Lung (tissue), 17 donors: ENCODE measurements at places on chromosomes 3 and 15.

DNA sequence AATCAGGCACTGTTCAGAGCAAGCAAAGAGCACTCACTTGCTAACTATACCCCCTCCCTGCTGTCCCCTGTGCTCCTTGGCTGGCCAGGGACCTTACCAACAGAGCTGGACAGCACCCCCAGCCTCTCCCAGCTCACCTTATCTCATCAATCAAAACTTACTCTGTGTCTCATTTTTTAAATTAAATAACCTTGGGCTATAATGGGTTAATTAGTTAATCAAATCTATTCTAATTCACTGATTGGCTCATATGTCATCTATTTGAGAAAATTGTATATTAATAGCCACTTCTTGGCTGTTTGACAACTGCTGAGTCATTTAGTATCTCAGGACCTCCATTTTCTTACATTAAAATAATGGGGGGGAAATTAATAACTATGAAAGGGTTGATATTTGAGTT, 22.9 kb downstream of the IL5RA start:
- no peaks in the 10 kb centered on the region for H3K36me3 ChIP-seq
- H3K4me1 ChIP-seq = no peaks in the 10 kb centered on the region
- no peak overlapping the region for H3K27ac ChIP-seq
- DNase-seq = no peak
- no peaks in the 10 kb centered on the region for H3K27me3 ChIP-seq
- H3K4me3 ChIP-seq = no peak overlapping the region

DNA sequence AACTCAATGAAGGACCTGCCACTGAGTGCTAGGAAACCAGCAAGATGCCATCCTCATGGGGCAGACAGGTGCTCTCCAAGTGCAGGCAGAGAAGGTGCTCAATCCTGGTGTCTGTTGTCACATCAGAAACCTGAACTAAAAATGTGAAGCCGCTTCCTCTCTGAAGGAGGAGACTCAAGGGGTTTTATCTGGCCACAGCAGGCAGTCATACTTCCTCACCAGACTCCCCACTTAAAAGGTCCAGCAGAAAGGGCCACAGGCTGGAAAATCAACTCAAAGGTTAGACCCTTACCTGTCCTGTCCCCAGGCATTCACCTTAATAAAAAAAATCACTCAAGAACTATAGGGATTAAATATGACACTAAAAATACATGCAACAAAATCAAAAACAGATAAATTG, 4.8 kb downstream of the CCDC12 start:
- peak overlapping the region; percentile 57 for H3K27ac ChIP-seq
- no peak overlapping the region for H3K4me3 ChIP-seq
- DNase-seq = no peak
- no peaks in the 10 kb centered on the region for H3K27me3 ChIP-seq
- no peaks in the 10 kb centered on the region for H3K36me3 ChIP-seq

- H3K4me3 ChIP-seq = no peak overlapping the region
- DNase-seq = no peak
- no peaks in the 10 kb centered on the region for H3K36me3 ChIP-seq
- H3K27ac ChIP-seq = no peak overlapping the region
- H3K27me3 ChIP-seq = no peaks in the 10 kb centered on the region
- H3K4me1 ChIP-seq = peaks cover 4% of the 10 kb centered on the region
Observed at GRCh38 chr3:23376516-23377248, 173.6 kb downstream of the UBE2E2 start.

DNA sequence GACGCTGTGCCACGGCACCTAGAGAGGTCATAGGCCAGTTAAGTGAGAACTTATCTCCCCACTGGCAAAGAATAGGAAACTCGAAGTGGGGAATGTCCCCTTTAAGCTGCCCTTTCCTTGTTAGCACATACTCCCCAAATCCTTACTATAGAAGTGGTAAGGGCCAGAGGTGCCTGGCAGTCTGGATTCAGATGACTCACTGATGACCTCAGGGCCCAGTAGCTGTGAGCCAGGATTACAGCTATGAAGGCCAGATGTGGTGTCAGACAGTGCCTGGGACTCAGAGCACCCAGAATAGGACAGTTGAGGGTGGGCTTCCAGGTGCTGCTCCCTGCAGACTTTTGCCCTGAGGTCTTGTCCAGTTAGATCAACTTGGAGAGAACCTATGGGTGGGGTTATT, 37.7 kb downstream of the PDIA5 start:
- H3K27ac ChIP-seq = no peak overlapping the region
- H3K4me3 ChIP-seq = no peak overlapping the region
- H3K4me1 ChIP-seq = no peaks in the 10 kb centered on the region
- peaks cover 29% of the 10 kb centered on the region for H3K36me3 ChIP-seq
- no peaks in the 10 kb centered on the region for H3K27me3 ChIP-seq
- no peak for DNase-seq

- peak; percentile 90 for DNase-seq
- H3K36me3 ChIP-seq = no peaks in the 10 kb centered on the region
- H3K4me3 ChIP-seq = no peak overlapping the region
- peak overlapping the region; percentile 1 for H3K27ac ChIP-seq
Observed at GRCh38 chr3:194277786-194278130, 73.4 kb downstream of the CPN2 start.

DNA sequence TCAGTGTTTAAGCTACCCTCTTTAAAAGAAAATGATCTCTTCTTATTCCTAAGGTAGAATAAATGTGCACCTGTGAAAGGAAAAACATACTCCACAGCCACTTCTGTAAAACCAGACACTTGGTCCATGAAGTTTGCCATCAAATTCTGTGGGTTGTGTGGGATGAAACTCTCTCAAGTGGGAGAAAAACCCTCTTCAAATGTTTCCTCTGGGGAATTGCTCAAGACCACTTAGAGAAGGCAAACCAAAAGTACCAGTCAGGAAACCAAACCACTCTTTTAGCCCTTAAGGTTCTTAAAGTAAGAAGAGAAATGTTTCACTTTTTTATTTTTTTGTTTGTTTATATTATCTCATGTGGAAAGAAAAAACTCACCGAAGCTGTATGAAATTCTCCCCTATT, 1.2 kb downstream of the COL8A1 start:
- no peak overlapping the region for H3K4me3 ChIP-seq
- DNase-seq = no peak
- no peak overlapping the region for H3K27ac ChIP-seq
- H3K36me3 ChIP-seq = no peaks in the 10 kb centered on the region

- no peaks in the 10 kb centered on the region for H3K4me1 ChIP-seq
- H3K27me3 ChIP-seq = no peaks in the 10 kb centered on the region
- DNase-seq = no peak
- no peak overlapping the region for H3K27ac ChIP-seq
- H3K4me3 ChIP-seq = no peak overlapping the region
Observed at GRCh38 chr15:38028869-38029268, 94.4 kb downstream of the TMCO5A start.

GRCh38 chr3:154849408-154849807, 230.7 kb upstream of the MME start:
- DNase-seq = no peak
- H3K36me3 ChIP-seq = no peaks in the 10 kb centered on the region
- H3K27ac ChIP-seq = no peak overlapping the region
- no peaks in the 10 kb centered on the region for H3K4me1 ChIP-seq
- no peak overlapping the region for H3K4me3 ChIP-seq
- no peaks in the 10 kb centered on the region for H3K27me3 ChIP-seq

- H3K4me3 ChIP-seq = no peak overlapping the region
- H3K27me3 ChIP-seq = no peaks in the 10 kb centered on the region
- DNase-seq = no peak
Observed at GRCh38 chr15:52382647-52383046, 87.0 kb upstream of the MYO5C start.

GRCh38 chr3:125143982-125144652, 68.4 kb downstream of the SLC12A8 start:
- no peaks in the 10 kb centered on the region for H3K27me3 ChIP-seq
- no peaks in the 10 kb centered on the region for H3K36me3 ChIP-seq
